Neural progenitor cell (in vitro differentiated cells): ENCODE measurements at places on chromosomes 7 and 10. TPM values are rescaled to one million over a fixed set of nuclear protein-coding genes. Genes with fewer than 3 reads are reported as not detected.

Gene ANKRD30A
- total RNA-seq, result not detected in 2 replicates

Gene RBP3
- not detected in 2 replicates for total RNA-seq

Gene TMEM213
- not detected in 2 replicates for total RNA-seq

Gene NKX6-2
- total RNA-seq, result not detected in 2 replicates

Gene ZNF488
- total RNA-seq, result not detected in 2 replicates

Gene COBL
- total RNA-seq, result 5.4 and 6.3 TPM in 2 replicates

Gene WNT8B
- 5.8 and 9.0 TPM in 2 replicates for total RNA-seq

Gene GPC2
- total RNA-seq, result 17.0 and 61.0 TPM in 2 replicates

Gene IGFBP1
- 0.69 TPM in 1 of 2 replicates, not detected in the other for total RNA-seq

Gene ELFN1
- total RNA-seq, result 2.2 and 13.6 TPM in 2 replicates

Gene AGAP6
- total RNA-seq, result 12.3 TPM in 2 replicates

Gene CDNF
- total RNA-seq, result 1.8 and 5.2 TPM in 2 replicates

Gene TAC1
- 0.68 and 0.84 TPM in 2 replicates for total RNA-seq

Gene AQP1
- total RNA-seq, result 0.87 TPM in 1 of 2 replicates, not detected in the other

DNA sequence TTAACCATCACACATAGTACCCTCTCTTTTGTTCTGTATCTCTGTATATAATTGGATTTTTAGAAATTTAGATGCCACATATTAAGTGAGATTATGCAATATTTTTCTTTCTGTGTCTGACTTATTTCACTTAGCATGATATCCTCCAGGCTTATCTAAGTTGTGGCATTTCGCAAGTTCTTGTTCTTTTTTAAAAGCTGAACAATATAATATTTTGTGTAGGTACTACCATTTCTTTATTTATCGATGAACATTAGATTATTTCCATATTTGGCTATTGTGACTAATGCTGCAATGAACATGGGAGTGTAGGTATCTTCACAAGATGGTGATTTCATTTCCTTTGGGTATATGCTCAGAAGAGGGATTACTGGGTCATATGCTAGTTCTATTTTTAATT, 295.0 kb downstream of the SUGCT start:
- no peak for DNase-seq

- DNase-seq, result no peak
These were observed 17.0 kb upstream of the CDCA7L start for GRCh38 chr7:21962677-21963076.

- peak; percentile 69 for DNase-seq
These were observed 105.2 kb upstream of the PPIF start for GRCh38 chr10:79241990-79242619.

DNA sequence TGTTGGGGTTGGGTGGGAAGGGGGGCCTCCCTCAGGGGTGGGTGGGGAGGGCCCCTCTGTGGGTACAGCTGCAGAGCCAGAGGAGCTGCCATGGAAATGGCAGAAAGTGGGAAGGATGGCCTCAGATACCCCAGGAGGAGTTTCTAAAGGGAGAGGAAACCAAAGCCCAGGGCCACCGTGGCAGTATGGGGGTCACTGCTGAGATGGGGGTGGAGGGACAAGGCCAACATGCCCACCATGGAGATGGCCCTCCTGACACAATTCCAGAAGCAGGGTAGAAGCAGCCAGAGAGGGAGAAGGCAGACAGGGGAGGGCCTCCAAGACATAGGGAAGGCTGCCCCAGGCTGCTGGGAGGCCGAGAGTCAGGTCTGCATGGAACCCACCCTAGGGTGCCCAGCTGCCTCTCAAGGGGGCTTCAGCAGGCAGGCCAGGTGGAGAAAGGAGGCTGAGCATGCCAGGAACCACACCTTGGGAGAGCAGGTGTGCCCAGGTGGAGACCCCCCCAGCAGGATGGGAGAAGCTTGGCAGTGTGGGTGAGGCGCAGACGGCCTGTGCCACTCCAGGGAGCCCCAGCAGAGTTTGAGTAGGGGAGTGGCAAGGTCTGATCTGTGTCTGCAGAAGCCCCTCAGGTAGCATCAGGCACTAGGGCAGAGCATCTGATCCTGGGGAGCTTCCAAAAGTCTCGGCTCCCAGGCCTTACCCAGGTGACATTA, 146.8 kb downstream of the ARHGAP22 start:
- no peak for DNase-seq

DNA sequence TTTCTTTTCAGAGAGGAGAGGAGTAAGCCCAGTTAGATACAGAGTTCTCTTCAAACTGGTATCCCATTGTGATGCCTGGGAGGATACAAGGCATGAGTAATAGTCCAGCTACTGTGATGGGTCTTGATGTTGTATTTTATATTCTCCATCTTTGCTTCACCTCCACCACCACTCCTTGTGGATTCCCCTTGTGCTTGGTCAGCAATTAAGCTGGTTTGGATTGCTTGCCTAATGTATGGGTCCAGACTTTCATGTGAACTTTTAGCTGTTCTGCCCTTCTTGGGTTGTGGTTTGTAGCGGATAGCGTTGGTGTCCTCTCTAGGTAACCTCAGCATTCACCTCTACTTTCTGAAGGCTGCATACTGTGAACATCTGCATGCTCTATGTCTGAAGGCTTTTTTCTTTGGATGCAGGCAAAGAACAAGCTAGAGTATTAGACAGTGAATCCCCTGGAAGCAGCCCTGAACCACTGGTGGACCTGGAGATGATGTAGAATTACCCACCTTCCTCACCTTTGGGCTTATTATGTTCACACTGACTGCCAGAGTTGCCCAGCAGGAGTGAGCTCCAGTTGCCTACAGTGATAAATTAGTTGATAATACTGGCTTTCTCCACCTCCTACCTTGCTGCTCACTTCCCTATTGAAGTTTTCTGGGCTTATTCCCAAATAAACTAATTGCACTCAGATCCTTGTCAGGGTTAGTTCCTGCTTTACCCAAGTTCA, 126.5 kb upstream of the MTPN start:
- DNase-seq, result no peak

DNA sequence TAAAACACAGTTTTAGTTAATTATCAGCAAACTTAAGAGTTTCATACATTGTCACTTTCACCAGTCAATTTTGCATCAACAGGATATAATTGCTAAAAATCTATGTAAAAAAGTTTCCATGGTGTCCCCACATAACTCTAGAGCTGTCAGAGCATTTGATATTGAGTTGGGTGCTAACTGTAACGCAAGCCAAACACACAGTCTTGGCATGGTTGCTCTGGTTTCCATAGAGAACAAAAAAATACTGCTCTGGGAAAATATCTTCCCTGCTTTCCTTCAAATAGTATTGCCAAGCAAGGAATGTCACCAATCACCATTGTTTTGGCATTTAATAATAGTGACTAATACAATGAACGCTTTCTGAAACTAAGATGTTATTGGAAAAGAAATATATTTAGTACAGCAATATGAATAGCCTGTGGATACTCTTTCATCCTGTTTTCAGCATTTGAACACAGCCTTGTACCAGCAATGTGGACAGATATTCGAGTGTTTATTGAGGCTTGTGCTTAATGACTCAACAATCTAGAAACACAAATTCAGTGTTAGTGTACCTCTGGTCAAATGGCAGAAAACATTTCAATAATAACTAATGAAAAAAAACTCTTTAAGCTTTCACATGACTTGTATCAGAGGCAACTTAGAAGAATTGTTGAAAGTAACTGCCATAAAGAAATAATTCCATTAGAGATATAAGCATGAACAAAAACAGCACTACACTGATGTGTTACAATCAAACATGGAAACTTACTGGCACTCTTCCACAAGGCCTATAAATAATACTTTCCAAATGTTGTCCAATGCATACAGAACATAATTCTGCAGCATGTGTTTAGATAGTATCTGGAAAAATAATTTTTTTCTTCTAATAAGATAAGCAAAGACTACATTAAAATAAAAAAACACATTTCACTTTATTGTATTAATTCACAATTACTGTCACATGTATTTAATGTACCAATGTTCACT, 1469.5 kb upstream of the CELF2 start:
- DNase-seq, result no peak

DNA sequence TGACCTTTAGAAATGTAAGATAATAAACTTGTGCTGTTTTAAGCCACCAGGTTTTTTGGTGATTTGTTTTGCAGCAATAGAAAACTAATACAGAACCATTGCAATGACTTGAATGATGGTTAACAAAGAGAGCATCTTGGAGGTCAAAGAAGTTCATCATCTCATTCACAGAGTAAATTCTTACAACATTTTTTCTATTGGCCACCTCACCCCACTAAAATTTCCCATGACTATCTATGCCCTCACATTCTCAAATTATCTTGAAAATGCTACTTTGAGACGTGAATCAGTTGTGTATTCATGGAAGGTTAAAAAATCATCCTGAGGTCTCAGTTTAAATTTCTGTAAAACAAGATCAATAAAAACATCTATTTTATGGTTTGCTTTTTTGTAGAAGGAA, 754.2 kb downstream of the SORCS1 start:
- DNase-seq, result no peak

GRCh38 chr10:132536241-132536876, 1.2 kb upstream of the INPP5A start:
- peak; percentile 33 for DNase-seq

DNA sequence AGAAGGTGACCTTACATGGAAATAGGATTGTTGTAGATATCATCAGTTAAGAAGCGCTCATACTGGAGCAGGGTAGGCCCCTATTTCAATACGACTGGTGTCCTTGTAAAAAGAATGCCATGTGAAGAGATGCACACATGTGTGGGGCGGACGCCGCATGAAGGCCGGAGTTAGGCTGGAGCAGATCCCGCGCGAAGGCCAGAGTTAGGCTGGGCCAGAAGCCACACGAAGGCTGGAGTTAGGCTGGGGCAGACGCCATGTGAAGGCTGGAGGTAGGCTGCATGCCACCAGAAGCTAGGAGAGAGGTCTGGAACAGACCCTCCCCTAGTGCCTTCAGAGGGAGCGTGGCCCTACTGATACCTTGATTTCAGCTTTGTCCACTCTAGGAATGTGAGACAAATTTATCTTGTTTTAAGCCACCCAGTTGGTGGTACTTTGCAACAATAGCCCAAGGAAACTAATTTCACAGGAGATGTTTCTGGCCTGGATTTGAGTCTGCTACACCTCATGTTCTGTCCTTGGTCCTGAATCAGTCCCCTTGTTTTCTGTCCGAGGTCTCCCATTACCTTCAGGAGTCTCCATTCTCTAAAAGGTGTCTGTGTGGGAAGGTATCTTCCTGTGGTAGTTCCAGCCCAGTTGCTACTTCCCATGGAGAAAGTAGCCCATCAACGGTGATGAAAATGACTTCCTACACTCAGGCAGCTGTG, 585.8 kb downstream of the LRMDA start:
- DNase-seq, result peak; percentile 31

GRCh38 chr10:119688033-119688508, 36.9 kb downstream of the BAG3 start:
- peak; percentile 27 for DNase-seq

GRCh38 chr7:131056007-131056406, 271.7 kb upstream of the MKLN1 start:
- no peak for DNase-seq

GRCh38 chr10:116737627-116738327, 4.6 kb downstream of the HSPA12A start:
- no peak for DNase-seq

GRCh38 chr7:90710466-90710850, 114.3 kb downstream of the CDK14 start:
- DNase-seq, result no peak

GRCh38 chr10:12321641-12322040, 27.7 kb upstream of the CAMK1D start:
- DNase-seq, result no peak

DNA sequence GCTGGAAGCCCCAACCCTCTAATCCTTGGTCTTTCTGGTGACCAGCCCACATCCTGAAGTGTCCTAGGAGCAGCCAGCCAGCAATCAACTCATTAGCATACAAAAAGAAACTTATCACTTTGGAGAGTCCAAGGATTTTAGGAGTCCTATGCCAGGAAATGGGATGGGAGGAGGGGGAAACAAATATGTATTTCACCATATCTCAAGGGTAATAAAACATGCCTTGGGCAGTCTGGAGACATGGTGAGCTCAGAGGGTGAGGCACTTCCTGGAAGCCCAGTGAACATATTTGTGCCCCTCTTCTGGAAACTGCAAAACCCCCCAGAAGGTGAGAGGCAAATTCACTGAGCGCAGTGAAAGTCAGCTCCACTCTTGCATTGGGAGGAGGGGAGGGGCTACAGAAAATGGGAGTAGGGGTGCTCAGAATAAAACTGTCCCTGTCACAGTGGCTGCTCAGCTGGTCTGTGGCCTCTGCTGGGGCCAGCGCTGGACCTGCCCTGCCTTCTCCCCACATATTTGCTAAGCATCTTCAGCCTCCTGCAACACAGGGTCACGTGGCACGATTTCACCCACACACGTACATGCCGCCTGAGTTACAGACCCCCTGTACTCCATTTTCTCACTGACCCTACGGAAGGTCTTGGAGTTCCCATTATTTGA, 17.7 kb upstream of the ZMIZ1 start:
- DNase-seq, result no peak

GRCh38 chr7:87944547-87944946, 10.5 kb downstream of the ADAM22 start:
- DNase-seq, result no peak

GRCh38 chr10:49748006-49748405, 14.1 kb downstream of the OGDHL start:
- no peak for DNase-seq

DNA sequence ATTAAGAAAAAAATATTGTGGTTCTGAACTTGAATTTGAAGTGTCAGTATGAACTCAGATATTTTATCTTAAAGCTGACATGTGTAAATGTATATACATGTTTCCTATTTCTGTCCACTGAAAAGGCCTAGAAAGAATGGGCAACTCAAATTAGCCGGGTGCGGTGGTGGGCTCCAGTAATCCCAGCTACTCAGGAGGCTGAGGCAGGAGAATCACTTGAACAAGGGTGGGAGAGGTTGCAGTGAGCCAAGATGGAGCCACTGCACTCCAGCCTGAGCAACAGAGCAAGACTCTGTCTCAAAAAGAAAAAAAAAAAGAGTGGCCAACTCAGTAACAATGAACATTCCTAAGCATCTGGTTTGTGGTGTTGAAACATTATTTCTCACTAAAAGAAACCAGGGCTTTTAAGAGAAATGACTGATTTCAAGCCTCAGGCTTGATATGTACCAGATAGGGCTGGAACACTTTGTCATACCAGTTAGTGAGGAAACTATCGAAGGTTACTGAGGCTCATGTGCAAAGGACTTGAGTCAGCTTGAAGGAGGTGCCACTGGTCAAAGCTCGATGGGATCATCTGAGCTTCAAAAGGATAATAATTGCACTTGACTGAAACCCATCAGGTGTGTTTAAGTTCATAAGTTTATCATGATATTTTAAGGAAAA, 40.5 kb downstream of the AOAH start:
- DNase-seq, result no peak

- no peak for DNase-seq
These were observed 504 bp upstream of the TRRAP start for GRCh38 chr7:98877692-98878364.
